ENCODE measurements at places on chromosomes 3 and 15. TPM values are rescaled to one million over a fixed set of nuclear protein-coding genes. Genes with fewer than 3 reads are reported as not detected.

DNA sequence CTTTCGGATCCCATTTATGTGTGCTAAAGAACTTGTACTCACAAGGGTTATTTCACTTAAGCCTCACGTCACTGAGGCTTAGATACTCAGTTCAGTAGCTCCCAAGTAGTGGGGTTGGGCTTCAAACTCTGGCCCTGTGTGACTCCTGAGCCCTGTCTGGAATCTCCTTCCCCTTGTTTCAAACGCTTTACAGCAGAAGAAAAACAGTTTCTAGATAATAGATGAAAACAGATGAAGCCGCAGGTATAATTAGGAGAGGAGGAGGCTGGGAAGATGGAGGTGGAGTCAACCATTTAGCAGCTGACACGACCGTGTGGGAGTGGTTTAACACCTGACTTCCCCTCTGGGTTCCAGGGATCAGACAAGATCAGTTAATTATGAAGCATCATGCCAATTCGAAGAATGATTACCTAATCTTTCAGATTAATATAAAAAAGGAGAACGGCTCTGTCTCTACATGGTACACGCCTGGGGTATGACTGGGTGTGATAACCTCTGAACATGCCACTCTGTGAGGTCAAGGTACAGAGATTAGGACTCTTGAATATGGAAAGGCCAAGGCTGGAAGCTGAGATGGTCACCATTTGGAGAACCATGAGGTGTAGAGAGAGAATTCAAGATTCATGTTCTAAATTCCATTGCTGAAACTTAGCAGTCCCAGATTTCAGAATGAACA, 31.1 kb downstream of the TPM1 start:
- no peak for DNase-seq

- no peak for DNase-seq
Observed at GRCh38 chr15:35215093-35215492, 130.0 kb upstream of the NANOGP8 start.

GRCh38 chr15:79089890-79090486, 592 bp downstream of the RASGRF1 start:
- DNase-seq, result no peak

The SEMA6D gene
- total RNA-seq, result 22.5 TPM

The RSL24D1 gene
- total RNA-seq, result 58.2 TPM

DNA sequence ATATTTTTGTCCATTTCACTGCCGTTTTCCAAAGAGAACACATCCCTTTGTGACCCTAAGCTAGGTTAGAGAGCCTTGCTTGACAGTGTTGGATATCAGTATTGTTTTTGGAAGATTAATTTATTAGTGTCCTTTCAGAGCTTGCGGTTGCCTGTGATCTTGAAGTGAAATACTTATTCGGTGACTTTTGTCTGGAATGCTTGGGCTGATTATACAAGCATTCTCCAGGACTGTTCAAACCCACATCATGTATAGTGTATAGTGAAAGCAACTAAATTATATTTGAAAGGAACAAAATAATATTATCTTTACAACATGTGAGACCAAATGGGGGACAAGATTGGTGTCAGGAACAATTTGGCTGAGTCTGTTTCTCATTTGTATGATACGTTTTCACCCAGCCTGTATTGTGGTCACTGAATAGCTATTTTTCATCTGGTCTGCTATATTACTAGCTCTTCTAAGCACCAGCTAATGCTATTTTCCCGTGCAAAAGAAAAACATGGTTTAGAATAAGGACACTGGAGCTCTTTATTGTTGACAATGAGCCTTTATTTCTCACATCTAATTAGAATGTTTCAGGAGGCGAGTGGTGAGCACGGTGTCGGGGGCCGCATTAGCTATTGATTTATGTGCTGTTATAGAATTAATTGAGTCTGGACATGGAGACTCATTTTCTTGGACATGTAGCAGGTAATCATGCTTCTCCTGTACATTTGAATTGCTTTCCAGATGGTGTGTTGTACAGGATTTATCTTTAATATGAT, 158.1 kb downstream of the APBA2 start:
- DNase-seq, result no peak

- DNase-seq, result no peak
Observed at GRCh38 chr3:69761896-69762767, 22.9 kb downstream of the MITF start.

- no peak for DNase-seq
Observed at GRCh38 chr3:12708584-12709192, 44.8 kb upstream of the RAF1 start.

- DNase-seq, result peak; percentile 87
Observed at GRCh38 chr15:38707802-38708671, 143.4 kb upstream of the RASGRP1 start.
